ENCODE measurements at places on chromosomes 4 and X. TPM values are rescaled to one million over a fixed set of nuclear protein-coding genes. Genes with fewer than 3 reads are reported as not detected.

DNA sequence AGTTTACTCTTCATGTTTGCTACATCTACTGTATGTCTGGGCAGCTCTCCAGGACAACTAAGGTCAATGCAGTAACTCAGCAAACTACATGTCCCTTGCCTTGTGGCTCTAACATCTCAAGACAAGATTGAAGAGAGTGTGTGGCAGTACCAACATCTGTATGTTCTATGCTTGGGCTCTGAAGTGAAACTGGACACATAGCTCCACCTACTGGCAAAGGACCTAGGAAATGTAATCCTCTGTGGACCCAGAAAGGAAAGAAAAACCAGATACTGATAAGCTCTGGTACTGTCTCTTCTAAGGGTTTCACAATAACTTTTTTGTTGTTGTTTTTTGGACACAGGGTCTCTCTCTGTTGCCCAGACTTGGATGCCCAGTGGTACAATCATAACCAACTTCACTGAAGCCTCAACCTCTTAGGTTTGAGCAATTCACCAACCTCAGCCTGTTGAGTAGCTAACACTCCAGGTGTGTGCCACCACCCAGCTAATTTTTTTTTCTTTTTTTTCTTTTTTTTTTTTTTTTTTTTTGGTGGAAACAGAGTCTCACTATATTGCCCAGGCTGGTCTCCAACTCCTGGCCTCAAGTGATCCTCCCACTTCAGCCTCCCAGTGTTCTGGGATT lies 64.1 kb downstream of the QDPR start:
- no peaks in the 10 kb centered on the region for H3K27me3 ChIP-seq
- no peak for DNase-seq
- no peak overlapping the region for H3K27ac ChIP-seq
- H3K4me1 ChIP-seq = peaks cover 4% of the 10 kb centered on the region
- no peaks in the 10 kb centered on the region for H3K36me3 ChIP-seq
- no peak overlapping the region for H3K4me3 ChIP-seq

DNA sequence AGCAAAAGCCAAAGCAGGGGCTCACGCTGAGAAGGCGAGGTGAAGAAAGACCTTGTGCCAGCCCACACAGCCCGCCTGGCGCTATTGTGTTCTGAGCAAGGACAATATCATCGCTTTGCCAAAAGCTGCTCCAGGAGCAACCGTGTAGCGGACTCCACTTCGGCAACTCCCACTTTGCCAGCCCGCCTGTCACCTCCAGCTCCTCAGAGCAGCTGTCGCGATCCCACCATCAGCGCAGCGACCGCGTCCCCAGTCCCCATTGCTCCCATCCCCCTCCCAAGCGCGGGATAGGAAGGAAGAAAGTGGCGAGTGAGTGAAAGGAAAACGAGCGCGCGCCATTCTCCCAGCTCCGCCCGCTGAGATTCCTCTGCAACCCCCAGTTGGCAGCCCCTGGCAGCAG lies 759 bp downstream of the ZC4H2 start:
- no peaks in the 10 kb centered on the region for H3K36me3 ChIP-seq
- no peak for DNase-seq
- H3K27ac ChIP-seq = no peak overlapping the region
- H3K27me3 ChIP-seq = no peaks in the 10 kb centered on the region

DNA sequence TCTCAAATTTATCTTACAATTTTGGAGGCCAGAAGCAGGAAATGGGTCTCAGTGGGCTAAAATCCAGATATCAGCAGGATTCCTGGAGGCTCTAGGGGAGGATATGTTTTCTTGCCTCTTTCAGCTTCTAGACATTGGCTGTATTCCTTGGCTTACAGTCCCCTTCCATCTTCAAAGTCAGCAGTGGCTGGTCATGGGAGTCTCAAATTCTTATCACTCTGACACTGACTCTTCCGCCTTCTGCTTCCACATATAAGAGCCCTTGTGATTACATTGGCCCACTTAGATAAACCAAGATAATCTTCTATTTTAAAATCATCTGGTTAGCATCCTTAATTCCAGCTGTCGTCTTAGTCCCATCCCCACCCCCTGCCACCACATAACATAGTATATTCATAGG lies 113.0 kb downstream of the PCDH7 start:
- H3K4me1 ChIP-seq = no peaks in the 10 kb centered on the region
- H3K27me3 ChIP-seq = no peaks in the 10 kb centered on the region
- no peaks in the 10 kb centered on the region for H3K36me3 ChIP-seq
- no peak for DNase-seq

DNA sequence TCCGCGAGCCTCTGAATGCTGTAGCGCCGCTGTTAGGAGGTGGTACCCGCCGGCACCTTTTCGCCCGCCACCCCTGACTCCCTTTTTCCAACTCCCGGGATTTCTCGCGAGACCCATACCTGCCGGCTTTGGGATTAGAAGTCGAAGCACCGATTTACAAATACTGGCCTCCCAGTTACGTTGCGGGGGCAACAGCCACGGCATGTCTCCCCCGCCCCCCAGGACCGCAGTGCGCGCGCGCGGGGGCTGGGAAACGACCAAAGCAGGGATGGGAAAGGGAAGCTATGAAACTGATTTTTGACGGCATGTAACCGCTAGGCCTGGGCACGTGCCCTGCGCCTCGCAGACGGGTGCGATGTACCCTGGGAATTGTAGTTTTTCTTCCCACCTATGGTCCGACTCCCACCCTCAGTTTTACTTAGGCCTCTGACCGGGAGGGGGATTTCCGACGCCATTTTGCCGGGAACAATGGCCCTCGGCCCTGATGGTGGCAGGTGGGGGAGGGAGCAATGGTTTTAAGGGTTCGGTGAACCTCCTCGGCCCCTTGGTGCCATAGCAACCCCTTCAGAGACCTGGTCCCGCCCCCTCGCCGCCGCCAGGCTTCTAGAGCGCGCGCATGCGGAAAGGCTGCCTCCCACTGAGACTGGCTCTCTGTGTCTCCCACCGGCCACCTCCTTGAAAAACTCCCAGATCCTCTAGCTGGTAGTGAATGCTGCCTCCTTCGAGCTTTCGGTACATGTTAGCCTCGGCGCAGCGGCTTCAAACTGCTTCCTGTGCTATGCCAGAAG lies 772 bp upstream of the WNK3 start:
- no peak for DNase-seq
- peaks cover 15% of the 10 kb centered on the region for H3K4me1 ChIP-seq
- H3K27me3 ChIP-seq = peaks cover 5% of the 10 kb centered on the region

- H3K27me3 ChIP-seq = no peaks in the 10 kb centered on the region
- H3K27ac ChIP-seq = no peak overlapping the region
- H3K4me1 ChIP-seq = no peaks in the 10 kb centered on the region
- no peak for DNase-seq
Observed at GRCh38 chr4:112952313-112952700, 97.1 kb upstream of the ANK2 start.

- DNase-seq = no peak
- peaks cover 28% of the 10 kb centered on the region for H3K4me1 ChIP-seq
- no peak overlapping the region for H3K4me3 ChIP-seq
Observed at GRCh38 chr4:124943938-124944337, 231.4 kb upstream of the ANKRD50 start.

- no peak overlapping the region for H3K27ac ChIP-seq
- no peak for DNase-seq
- no peak overlapping the region for H3K4me3 ChIP-seq
- H3K27me3 ChIP-seq = no peaks in the 10 kb centered on the region
- H3K36me3 ChIP-seq = no peaks in the 10 kb centered on the region
Observed at GRCh38 chr4:140680686-140681085, 75.5 kb downstream of the TBC1D9 start.

GRCh38 chrX:69237236-69237635 lies 72.0 kb upstream of the PJA1 start:
- no peak for DNase-seq
- peaks cover 13% of the 10 kb centered on the region for H3K4me1 ChIP-seq
- no peak overlapping the region for H3K4me3 ChIP-seq
- H3K27ac ChIP-seq = no peak overlapping the region
- H3K27me3 ChIP-seq = no peaks in the 10 kb centered on the region
- no peaks in the 10 kb centered on the region for H3K36me3 ChIP-seq

DNA sequence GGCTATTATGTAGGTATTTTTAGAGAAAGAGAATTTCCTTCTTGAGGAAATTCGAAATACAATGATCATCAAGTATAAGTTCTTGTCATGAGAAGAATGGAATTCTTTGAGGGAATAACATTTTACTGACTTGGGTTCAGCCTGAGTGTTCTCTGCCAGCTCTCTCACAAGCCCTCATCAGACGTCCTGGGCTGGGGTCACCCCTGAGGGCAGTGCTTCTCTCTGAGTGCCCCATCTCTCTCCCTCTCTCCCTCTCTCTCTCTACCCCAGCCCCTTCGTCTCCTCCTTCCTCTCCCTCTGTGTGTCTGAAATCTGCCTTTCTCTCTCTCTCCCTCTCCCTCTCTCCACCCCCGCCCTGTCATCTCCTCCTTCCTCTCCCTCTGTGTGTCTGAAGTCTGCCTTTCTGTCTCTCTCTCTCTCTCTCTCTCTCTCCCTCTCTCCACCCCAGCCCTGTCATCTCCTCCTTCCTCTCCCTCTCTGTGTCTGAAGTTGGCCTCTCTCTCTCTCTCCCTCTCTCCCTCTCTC lies 241.7 kb upstream of the PSAPL1 start:
- no peaks in the 10 kb centered on the region for H3K4me1 ChIP-seq
- H3K4me3 ChIP-seq = no peak overlapping the region
- no peaks in the 10 kb centered on the region for H3K36me3 ChIP-seq
- H3K27me3 ChIP-seq = no peaks in the 10 kb centered on the region
- DNase-seq = no peak

DNA sequence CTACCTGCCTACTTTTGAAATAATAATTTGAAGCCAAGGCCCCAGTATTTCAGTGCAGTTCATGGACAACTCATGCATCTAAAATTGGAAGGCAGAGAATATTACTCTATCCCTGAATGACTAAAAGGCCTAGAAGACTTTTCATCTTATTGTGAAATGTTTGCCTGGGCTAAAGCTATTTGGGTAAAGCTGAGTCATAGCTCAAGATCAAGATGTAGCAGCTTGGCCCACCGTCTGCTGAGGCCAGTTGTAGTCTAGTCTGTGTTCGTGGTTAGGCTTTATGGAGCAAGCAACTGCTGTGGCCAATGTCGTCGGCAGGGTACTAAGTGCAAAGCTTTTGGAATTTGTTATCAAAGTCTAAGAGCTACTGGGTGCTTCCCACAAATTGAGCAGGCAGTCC lies 929.1 kb downstream of the RAB28 start:
- DNase-seq = no peak
- no peak overlapping the region for H3K27ac ChIP-seq
- no peaks in the 10 kb centered on the region for H3K27me3 ChIP-seq
- H3K4me3 ChIP-seq = no peak overlapping the region
- no peaks in the 10 kb centered on the region for H3K4me1 ChIP-seq
- H3K36me3 ChIP-seq = no peaks in the 10 kb centered on the region

GRCh38 chr4:16732741-16733140 lies 165.7 kb downstream of the LDB2 start:
- no peaks in the 10 kb centered on the region for H3K4me1 ChIP-seq
- H3K27me3 ChIP-seq = no peaks in the 10 kb centered on the region
- no peak for DNase-seq
- H3K27ac ChIP-seq = no peak overlapping the region
- H3K4me3 ChIP-seq = no peak overlapping the region

- no peaks in the 10 kb centered on the region for H3K27me3 ChIP-seq
- no peak overlapping the region for H3K4me3 ChIP-seq
- H3K27ac ChIP-seq = no peak overlapping the region
- no peaks in the 10 kb centered on the region for H3K4me1 ChIP-seq
- no peaks in the 10 kb centered on the region for H3K36me3 ChIP-seq
Observed at GRCh38 chrX:15971696-15972095, 117.1 kb upstream of the AP1S2 start.

BEND2 gene
- not detected for total RNA-seq

ODAM gene
- not detected for total RNA-seq

SLC6A8 gene
- total RNA-seq = 23.4 TPM

EGFL6 gene
- 6.8 TPM for total RNA-seq

EREG gene
- total RNA-seq = 11.3 TPM

CPXCR1 gene
- not detected for total RNA-seq

HPGDS gene
- total RNA-seq = not detected

GPC4 gene
- 1.3 TPM for total RNA-seq

CXCL5 gene
- total RNA-seq = 0.70 TPM

SSX4B gene
- not detected for total RNA-seq

NHSL2 gene
- 7.1 TPM for total RNA-seq

DCX gene
- total RNA-seq = not detected

Data from esophagus squamous epithelium (tissue), 5 donors.